Endothelial cell of umbilical vein (primary cell): ENCODE measurements at places on chromosomes 5 and 9. TPM values are rescaled to one million over a fixed set of nuclear protein-coding genes. Genes with fewer than 3 reads are reported as not detected.
A peak's percentile ranks its signal among the peaks of the same experiment; 100 is the strongest.

DNA sequence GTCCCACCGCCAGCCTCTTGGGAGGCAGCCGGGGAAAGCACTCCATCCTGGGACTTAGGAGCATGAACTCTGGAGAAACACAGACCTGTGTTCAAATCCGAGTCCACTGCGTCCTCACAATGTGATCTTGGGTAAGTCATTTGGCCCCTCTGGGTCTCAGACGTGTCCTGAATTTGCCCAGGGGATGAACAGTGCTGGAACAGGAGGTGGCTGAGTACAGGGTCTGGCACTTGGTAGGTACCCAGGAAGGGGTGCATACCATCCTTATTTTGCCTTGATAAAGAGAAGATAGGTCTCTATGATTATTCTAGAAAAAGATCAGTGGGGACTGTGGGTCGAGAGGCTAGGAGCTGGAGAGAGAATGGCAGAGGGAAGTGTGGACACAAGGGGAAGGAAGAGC lies 135.7 kb downstream of the FGF18 start:
- no peak for DNase-seq
- H3K4me3 ChIP-seq = no peak overlapping the region
- peaks cover 9% of the 10 kb centered on the region for H3K27me3 ChIP-seq
- no peaks in the 10 kb centered on the region for H3K4me1 ChIP-seq
- H3K36me3 ChIP-seq = no peaks in the 10 kb centered on the region

GRCh38 chr5:150624334-150625163 lies 15.9 kb upstream of the SYNPO start:
- DNase-seq = no peak
- no peak overlapping the region for H3K27ac ChIP-seq
- H3K36me3 ChIP-seq = no peaks in the 10 kb centered on the region
- H3K4me1 ChIP-seq = peaks cover 28% of the 10 kb centered on the region
- H3K27me3 ChIP-seq = no peaks in the 10 kb centered on the region

- DNase-seq = no peak
- no peak overlapping the region for H3K27ac ChIP-seq
- no peak overlapping the region for H3K4me3 ChIP-seq
- no peaks in the 10 kb centered on the region for H3K27me3 ChIP-seq
- H3K4me1 ChIP-seq = no peaks in the 10 kb centered on the region
Measured at GRCh38 chr5:135007749-135008363, 26.2 kb downstream of the PITX1 start.

DNA sequence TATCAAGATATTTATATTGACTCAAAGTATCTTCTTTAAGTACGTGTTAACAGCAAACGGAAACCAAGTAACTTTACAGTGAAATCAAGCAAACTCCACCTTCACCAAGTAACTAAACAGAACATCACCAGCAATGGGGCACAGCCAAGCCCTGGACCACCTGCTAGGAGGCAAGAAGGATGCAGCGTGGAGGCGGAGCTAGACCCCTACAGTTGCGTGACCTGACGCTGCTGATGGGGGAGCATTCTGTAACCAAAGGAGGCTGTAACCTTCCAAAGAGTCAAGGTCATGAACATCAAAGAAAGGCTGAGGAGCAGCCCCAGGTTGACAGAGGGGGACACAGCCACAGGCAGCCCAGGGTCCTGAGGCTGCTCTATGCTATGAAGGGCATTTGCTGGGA lies 6.1 kb downstream of the VAV2 start:
- no peaks in the 10 kb centered on the region for H3K36me3 ChIP-seq
- DNase-seq = no peak
- H3K27me3 ChIP-seq = no peaks in the 10 kb centered on the region
- no peak overlapping the region for H3K4me3 ChIP-seq
- peaks cover 8% of the 10 kb centered on the region for H3K4me1 ChIP-seq

- H3K27ac ChIP-seq = peak overlapping the region; percentile 4
- peaks cover 30% of the 10 kb centered on the region for H3K4me1 ChIP-seq
- H3K27me3 ChIP-seq = no peaks in the 10 kb centered on the region
- DNase-seq = peak; percentile 86
- peaks cover 5% of the 10 kb centered on the region for H3K36me3 ChIP-seq
Measured at GRCh38 chr5:160260881-160261815, 31.8 kb downstream of the FABP6 start.

- DNase-seq = no peak
- no peaks in the 10 kb centered on the region for H3K27me3 ChIP-seq
- no peak overlapping the region for H3K4me3 ChIP-seq
- no peaks in the 10 kb centered on the region for H3K36me3 ChIP-seq
- no peaks in the 10 kb centered on the region for H3K4me1 ChIP-seq
Measured at GRCh38 chr5:117863586-117864296, 1124.6 kb downstream of the DTWD2 start.

- H3K27ac ChIP-seq = no peak overlapping the region
- H3K27me3 ChIP-seq = no peaks in the 10 kb centered on the region
- H3K36me3 ChIP-seq = no peaks in the 10 kb centered on the region
- no peak for DNase-seq
- H3K4me3 ChIP-seq = no peak overlapping the region
- no peaks in the 10 kb centered on the region for H3K4me1 ChIP-seq
Measured at GRCh38 chr9:104386013-104386412, 118.0 kb upstream of the OR13F1 start.

- no peak for DNase-seq
- no peak overlapping the region for H3K4me3 ChIP-seq
- H3K36me3 ChIP-seq = no peaks in the 10 kb centered on the region
Measured at GRCh38 chr5:115627295-115627865, 1.5 kb upstream of the TMED7 start.

DNA sequence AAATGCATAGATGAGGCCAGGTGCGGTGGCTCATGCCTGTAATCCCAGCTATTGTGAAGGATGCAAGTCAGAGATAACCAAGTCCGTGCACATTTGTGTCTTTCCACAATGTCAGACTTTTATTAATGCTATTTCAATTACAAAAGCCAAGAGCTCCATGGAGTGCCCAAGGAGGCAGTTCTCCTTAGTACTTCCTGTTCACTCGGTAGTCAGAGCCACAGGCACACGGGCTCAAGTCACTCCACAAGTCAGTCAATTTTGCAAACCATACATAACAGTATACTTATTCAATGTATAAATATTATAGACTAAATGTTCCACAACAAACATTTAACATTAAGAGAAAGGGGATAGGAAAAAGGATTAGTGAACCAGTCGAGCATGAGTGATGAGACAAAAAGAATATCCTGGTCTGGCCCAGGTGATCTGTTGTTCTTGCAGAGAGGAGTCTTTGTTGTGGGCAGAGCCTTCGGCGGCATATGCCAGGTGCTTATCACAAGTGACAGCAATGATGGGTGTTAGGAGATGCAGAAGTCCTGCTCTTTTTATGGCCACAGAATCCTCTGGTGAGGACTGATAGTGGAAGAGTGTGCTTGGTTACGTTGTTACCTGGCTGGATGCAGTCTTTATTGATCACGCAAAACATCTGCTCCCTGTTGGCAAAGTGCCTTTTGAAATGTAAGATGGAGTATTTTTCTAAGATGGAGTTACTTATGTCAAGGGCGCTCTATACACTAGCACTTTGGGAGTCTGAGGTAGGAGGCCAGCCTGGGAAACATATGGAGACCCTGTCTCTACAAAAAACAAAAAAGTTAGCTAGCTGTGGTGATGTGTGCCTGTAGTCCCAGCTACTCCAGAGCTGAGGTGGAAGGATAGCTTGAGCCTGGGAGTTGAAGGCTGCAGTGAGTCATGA lies 167.0 kb upstream of the FBXL17 start:
- H3K27me3 ChIP-seq = no peaks in the 10 kb centered on the region
- H3K27ac ChIP-seq = no peak overlapping the region
- H3K4me3 ChIP-seq = no peak overlapping the region
- no peaks in the 10 kb centered on the region for H3K36me3 ChIP-seq
- H3K4me1 ChIP-seq = no peaks in the 10 kb centered on the region
- no peak for DNase-seq

DNA sequence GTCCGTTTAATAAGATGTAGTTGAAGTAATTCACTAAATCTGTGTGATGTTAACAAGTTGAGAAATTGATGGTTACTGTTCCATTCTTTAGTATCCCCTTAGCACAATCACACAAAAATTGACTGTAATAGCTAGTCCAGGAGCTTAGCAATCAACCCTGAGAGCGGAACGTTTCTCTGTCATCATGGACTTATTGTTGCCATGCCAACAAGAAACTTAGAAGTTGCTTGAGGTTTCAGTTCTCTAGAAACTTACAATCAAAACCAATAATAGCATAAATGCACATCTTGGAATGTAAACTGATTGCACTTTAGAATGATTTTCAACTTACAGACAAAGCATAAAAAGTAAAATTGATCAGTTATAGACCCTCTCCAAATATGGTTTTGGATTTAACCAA lies 125.4 kb upstream of the ANKH start:
- no peak for DNase-seq
- no peaks in the 10 kb centered on the region for H3K36me3 ChIP-seq
- no peaks in the 10 kb centered on the region for H3K4me1 ChIP-seq
- peaks cover 44% of the 10 kb centered on the region for H3K27me3 ChIP-seq

GRCh38 chr5:26700759-26701384 lies 337.5 kb downstream of the CDH9 start:
- no peak overlapping the region for H3K4me3 ChIP-seq
- H3K4me1 ChIP-seq = no peaks in the 10 kb centered on the region
- no peaks in the 10 kb centered on the region for H3K36me3 ChIP-seq
- no peaks in the 10 kb centered on the region for H3K27me3 ChIP-seq

DNA sequence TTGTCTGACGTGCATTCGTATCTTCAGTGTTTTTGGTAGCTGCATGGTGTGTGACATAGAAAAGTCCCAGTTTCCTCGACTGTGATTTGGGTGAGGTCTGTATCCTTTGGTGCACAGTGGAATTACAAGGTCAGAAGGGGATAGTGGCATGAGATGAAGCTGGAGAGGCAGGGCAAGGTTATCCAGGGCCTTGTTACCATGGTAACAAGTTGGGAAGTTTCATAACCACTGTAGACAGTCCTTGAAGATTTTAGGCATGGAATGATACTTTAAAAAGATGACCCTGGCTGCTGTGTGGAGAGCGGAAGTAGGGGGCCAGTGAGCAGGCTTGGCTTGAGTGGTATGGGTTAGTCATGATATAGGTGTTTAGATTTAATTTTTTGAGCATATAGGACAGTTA lies 11.9 kb downstream of the EHMT1 start:
- no peaks in the 10 kb centered on the region for H3K27me3 ChIP-seq
- H3K4me3 ChIP-seq = no peak overlapping the region

DNA sequence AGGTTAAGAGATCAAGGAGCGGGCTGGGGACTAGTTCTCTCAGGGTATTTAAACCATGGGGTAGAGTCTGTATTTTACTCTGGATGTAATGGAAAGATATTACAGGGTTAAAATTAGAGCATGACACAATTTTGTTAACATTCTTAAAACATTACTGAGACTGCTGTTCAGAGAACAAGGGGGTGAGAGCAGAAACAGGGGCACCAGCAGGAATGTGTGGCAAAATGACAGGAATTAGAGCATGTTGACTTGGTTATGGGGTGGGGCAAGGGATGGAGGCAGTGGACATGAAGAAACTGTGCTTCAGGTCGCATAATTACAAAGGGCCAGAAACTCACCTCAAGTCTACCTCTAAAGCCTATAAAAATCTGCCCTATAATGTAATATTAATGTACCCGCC lies 75.0 kb downstream of the TMEM232 start:
- no peaks in the 10 kb centered on the region for H3K4me1 ChIP-seq
- no peak overlapping the region for H3K27ac ChIP-seq
- H3K27me3 ChIP-seq = no peaks in the 10 kb centered on the region
- H3K36me3 ChIP-seq = no peaks in the 10 kb centered on the region
- DNase-seq = no peak
- no peak overlapping the region for H3K4me3 ChIP-seq

DNA sequence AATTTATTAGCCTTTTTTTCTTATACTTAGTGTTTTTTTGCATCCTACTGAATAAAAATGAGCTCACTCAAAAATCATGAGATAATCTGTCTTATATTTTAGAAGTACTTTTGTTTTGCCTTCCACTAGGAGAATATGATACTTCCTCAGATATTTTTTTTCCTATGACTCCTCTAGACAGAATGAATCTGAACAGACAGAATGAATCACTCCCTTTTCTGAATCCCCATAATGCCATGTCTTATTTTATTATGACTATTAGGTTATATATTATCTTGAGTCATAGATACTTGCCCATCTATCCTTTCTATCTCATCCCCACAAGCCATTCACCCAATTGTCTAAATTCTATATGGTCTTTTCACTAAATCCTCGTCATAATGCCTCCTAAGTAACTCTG lies 134.6 kb downstream of the BRINP1 start:
- H3K27me3 ChIP-seq = no peaks in the 10 kb centered on the region
- DNase-seq = no peak
- H3K4me1 ChIP-seq = no peaks in the 10 kb centered on the region

DNA sequence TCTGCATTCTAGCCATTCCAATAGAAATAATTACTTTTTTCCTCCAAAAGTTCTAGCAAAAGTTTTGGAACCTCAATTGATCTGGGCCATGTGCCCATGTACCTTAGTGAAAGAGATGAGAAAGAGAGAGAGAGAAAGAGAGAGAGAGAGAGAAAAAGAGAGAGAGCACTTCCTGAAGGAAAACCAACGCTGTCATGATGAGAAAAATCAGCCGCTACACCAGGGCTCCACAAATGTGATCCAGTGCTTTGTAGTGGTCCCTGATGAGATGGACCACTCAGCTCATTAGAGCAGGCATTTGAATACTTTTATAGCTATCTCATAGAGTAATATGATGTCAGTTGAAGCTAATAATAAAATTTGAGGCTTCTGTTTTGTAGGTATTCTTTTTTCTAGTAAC lies 7.7 kb upstream of the GAS1 start:
- no peak for DNase-seq
- H3K27ac ChIP-seq = no peak overlapping the region
- no peaks in the 10 kb centered on the region for H3K27me3 ChIP-seq
- no peak overlapping the region for H3K4me3 ChIP-seq
- H3K4me1 ChIP-seq = no peaks in the 10 kb centered on the region
- no peaks in the 10 kb centered on the region for H3K36me3 ChIP-seq

DNA sequence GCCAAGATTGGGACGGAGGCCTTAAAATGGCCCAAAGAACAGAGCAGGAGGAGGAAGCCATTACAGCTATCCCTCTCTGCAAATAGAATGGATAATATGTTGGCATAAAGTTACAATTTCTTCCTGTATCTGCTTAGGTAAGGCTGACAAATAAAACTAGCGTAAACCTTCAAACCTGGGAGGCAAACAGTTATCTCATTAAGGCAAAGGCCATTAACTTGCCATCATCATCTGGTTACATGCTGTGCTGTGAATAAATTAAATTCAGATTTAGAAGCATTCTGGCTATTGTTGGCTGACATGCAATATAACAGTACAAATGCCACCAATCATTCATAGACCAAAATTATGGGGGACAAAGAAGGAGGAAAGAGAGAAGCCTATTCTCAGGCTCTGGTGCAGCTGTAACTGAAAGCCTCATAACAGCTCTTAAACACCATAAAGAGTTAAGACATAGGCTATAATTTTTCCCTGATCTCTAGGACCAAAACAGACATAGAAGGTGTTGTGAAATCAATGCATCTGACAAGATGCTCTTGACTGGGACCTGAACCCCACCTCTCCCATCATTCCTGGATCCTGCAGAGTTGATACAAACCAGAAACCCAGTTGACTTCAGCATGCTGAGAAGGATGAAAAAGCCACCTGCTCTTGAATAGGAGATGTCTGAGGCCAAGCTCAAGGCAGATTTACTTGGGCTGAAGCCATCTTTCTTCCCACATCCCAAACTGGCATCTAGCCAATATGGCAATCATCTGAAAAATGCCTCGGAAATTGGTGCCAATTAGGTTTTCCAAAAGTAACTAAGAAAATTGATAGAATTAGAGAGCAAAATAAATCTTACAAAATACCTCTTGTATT lies 62.5 kb downstream of the PLCXD3 start:
- H3K4me1 ChIP-seq = no peaks in the 10 kb centered on the region
- no peak overlapping the region for H3K4me3 ChIP-seq
- H3K27ac ChIP-seq = no peak overlapping the region
- no peak for DNase-seq
- no peaks in the 10 kb centered on the region for H3K27me3 ChIP-seq
- no peaks in the 10 kb centered on the region for H3K36me3 ChIP-seq

The HMMR gene
- polyA plus RNA-seq = 3.9 and 5.5 TPM in 2 replicates

The PCDHGA11 gene
- 8.0 and 8.1 TPM in 2 replicates for polyA plus RNA-seq

The OR1Q1 gene
- not detected in 2 replicates for polyA plus RNA-seq

The KCNIP1 gene
- polyA plus RNA-seq = not detected in 2 replicates

The MOB3B gene
- polyA plus RNA-seq = 0.03 TPM in 2 replicates

The SPATA31D3 gene
- not detected in 2 replicates for polyA plus RNA-seq
